Fibroblast of skin of left biceps (primary cell): ENCODE measurements at places on chromosomes 4 and X.

GRCh38 chrX:389021-389441 is 2.3 kb upstream of the PPP2R3B start:
- DNase-seq: no peak

DNA sequence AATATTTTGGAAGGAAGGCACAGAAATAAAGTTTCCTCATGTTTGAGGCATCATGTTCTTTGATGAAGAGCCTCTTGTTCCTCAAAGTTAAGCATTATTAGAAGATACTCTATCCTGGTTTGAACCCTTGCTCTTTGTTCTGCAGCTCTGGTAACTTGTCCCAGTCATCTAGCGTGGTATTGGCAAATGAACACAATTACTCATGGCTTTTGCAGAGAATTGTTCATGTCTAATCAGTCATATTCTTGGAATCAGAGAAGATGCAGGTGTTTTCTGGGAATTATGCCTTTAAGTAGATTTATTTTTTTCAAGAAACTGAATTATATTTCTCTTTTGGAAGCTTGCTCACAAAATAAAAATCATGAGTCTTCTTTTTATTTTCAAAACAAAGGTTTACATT is 52.9 kb upstream of the HPGDS start:
- no peak for DNase-seq

DNA sequence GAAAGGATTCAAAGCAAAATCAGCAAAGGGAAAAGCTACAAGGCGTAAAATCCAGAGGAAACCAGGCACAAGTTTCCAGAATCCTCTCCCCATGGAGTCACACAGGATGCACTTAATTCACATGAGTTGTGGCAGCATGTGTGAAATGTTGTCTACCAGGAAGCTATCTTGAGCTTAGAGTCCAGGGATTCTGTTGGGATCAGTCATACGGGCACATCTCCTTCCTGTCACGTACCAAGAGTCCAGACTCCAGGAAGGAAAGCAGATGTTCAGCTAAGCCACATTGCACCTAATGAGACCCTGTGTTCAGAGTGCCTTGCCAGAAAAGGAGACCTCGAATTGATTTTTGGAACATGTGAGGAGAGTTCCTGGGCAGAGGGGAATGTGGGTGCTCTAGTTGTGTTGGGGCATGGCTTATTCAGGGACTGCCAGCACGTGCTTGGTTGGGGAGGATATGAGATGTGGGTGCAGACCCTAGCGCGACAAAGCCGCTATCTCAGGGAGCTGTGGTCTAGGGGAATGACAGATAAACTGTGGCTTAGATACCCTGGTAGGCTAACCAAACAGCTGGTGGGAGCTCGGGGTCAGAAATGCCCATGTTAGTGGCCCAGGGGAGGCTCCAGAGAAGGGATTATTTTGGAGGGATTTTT is 70.0 kb downstream of the EVC start:
- peak; percentile 22 for DNase-seq

GRCh38 chr4:151117371-151117962 is 18.0 kb downstream of the RPS3A start:
- DNase-seq: peak; percentile 24

GRCh38 chr4:114137984-114138383 is 158.5 kb upstream of the ARSJ start:
- no peak for DNase-seq

- no peak for DNase-seq
Measured at GRCh38 chr4:95268819-95269565, 279.8 kb downstream of the UNC5C start.

- DNase-seq: no peak
Measured at GRCh38 chr4:8701126-8702019, 108.8 kb downstream of the CPZ start.

- DNase-seq: no peak
Measured at GRCh38 chr4:113157086-113157857, 107.8 kb downstream of the ANK2 start.

DNA sequence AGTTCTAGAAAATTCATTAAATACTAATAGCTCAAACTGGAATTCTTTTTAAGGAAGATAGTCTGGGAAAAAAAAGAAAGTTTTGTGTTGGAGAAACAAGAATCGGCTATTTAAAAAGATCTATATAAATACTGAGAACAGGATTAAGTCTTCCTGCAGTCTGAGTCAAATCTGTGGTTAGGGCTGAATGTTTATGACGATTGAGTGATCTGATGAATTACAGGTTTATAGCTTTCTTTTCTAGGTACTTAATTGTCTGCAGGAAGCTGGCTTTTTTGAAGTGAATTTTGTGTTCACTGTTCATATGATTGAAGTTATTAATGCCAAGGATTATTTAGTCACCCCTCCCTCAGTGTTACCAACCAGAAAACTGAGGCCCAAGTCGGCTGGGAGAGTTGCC is 42.2 kb downstream of the TLL1 start:
- no peak for DNase-seq

- no peak for DNase-seq
Measured at GRCh38 chr4:109690690-109691410, 12.4 kb downstream of the CASP6 start.

- peak; percentile 31 for DNase-seq
Measured at GRCh38 chrX:5936438-5936837, 292.2 kb downstream of the NLGN4X start.

DNA sequence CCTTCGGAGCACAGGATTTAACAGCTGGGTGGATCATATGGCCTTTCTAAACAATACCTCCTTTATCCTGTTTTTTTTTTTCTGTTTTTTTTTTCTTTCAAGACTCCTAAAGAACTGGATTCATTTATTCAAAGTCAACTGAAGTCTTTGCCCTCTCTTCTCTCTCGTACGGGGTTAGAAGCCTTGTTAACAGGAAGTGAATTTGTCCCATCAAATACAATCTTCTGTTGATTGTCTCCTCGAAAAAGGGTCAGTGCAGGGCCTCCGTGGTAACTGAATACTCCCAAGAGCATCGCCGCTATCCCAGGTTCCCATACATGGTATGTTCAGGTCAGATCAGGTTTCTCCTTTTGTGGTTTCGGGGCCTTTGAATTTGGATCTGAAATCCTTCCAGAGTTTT is 1.8 kb upstream of the TMEM128 start:
- no peak for DNase-seq

- DNase-seq: no peak
Measured at GRCh38 chrX:106401965-106402559, 209.7 kb upstream of the RADX start.

DNA sequence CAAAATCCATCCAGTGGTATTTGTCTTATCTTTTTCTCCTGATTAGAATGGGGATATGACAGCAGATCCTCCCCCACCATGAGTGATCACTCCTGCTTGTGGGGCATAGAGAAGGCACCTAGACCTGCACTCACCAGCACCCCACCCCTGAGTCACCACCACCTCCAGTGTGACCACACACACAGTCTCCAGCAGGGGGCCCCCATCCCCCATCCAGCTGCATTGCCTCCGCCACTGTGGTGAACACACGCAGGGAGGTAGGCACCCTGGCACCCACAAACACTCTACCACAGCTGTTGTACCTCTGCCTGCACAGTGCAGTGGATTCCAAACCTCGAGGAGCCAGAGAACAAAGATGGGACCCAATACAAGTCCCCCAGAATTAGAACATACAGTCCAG is 9.0 kb upstream of the MAGEA8 start:
- no peak for DNase-seq

- no peak for DNase-seq
Measured at GRCh38 chr4:124499261-124499660, 213.3 kb downstream of the ANKRD50 start.

GRCh38 chrX:47278691-47279090 is 45.9 kb downstream of the USP11 start:
- DNase-seq: peak; percentile 62

GRCh38 chrX:128504496-128504895 is 452.3 kb upstream of the ACTRT1 start:
- DNase-seq: no peak

- no peak for DNase-seq
Measured at GRCh38 chr4:89164400-89164799, 53.1 kb downstream of the TIGD2 start.

DNA sequence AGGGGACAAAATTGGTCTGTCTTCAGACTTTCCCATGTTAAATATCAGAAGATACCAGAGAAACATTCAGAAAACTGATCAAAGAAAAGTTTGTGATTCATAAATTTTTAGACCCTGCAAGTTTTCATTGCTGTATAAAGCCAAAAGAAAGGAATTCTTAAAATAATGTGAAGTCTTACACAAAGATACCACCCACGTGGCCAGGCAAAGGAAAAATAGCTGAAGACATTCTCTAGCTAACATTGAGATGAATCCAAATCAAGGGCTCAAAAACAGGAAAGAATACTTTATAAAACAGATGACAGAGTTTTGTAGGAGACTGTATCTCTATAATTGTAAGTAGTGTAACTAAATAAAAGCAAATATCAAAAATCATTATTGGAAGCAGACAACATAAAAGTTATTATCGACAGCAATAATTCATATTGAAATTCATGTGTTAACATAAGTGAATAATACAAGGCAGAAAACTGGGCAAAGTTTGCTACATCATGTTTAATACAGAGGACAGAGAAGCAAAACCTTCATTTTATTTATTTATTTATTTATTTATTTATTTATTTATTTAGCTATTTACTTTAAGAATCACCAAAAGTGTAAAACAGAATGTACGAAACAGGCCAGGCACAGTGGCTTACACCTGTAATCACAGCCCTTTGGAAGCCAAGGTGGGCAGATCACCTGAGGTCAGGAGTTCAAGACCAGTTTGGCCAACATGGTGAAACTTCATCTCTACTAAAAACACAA is 204.6 kb upstream of the SLIT2 start:
- peak; percentile 42 for DNase-seq

GRCh38 chr4:18405054-18405453 is 383.5 kb upstream of the LCORL start:
- no peak for DNase-seq

DNA sequence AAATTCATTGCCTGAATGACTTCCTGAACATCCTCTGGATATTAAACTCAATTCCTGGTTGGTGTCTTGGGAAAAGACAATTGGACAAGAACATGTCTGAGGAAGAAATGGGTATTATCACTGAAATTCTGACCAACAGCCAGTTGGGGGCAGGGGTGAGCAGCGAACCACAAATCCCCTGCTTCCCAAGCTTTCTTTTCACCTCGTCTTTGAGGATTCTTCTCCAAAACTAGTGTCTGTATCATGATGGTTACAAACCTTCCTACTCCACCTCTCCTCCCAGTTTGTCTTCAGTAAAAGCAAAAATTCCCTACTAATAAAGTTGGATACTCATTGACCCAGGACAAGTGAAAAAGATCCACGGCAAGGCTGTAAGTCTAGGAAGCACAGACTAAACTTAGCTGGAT is 48.3 kb upstream of the WDR1 start:
- DNase-seq: no peak

- DNase-seq: no peak
Measured at GRCh38 chr4:2295500-2295899, 33.6 kb upstream of the MXD4 start.

DNA sequence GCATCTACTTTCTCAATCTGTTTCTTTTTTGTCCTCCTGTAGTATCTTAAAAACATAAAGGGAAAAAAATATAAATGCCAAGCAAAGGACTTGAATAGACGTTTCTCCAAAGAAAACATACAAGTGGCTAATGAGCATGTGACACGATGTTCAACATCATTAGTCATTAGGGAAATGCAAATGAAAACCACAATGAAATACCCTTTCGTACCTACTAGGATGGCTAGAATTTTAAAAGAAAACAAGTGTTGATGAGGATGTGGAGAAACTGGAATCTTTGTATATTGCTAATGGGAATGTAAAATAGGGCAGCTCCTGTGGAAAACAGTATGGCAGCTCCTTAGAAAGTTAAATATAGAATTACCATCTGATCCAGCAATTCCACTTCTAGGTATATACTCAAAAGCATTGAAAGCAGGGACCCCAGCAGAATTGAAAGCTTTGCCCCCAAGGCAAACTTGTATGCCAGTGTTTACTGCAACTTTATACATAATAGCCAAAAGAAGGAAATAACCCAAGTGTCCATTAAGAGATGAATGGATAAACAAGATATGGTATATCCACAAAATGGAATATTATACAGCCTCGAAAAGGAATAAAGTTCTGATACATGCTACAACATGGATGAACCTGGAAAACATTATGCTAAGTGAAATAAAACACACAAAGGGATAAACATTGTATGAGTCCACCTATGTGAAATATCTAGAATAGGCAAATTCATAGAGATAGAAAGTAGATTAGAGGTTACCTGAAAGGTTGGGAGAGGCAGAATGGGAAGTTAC is 138.3 kb downstream of the SH3KBP1 start:
- no peak for DNase-seq

GRCh38 chr4:156252358-156252921 is 298.8 kb upstream of the CTSO start:
- DNase-seq: no peak

DNA sequence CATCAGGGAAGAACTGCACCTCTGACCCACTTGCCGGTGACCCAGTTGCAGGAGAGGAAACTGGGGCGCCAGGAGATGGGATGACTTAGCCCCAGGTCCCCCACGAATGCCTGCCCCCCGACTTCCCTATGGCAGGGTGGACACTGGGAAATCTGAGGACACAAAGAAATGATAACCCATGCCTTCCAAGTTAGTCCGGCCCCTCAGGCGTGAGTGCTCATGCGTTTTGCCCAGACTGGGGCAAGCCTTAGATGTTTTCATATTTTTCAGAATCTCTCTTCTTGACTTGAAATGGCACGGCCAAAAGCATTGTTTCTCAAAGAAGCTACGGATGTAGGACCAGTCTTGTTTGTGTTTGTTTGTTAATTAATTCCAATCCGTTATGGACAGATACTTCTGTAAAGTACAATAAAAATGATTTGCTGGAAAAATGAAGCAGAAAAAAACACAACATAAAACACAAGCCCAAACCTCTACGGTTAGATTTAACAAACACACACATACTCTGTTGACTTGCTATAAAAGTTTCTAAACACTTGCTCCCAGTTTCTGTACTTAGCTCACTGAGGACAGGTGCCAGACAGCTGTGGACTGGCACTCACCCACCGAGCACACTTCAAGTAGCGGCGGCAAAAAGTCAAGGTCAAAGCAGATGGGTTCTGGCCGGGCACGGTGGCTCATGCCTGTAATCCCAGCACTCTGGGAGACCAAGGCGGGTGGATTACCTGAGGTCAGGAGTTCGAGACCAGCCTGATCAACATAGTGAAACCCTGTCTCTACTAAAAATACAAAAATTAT is 341.5 kb downstream of the BCOR start:
- DNase-seq: no peak

- no peak for DNase-seq
Measured at GRCh38 chrX:19599253-19599652, 83.9 kb upstream of the MAP3K15 start.

GRCh38 chr4:92809381-92809780 is 505.6 kb downstream of the GRID2 start:
- no peak for DNase-seq

GRCh38 chr4:128320656-128321055 is 33.0 kb upstream of the PGRMC2 start:
- DNase-seq: no peak

GRCh38 chrX:133999031-133999705 is 13.8 kb upstream of the GPC3 start:
- DNase-seq: peak; percentile 48

DNA sequence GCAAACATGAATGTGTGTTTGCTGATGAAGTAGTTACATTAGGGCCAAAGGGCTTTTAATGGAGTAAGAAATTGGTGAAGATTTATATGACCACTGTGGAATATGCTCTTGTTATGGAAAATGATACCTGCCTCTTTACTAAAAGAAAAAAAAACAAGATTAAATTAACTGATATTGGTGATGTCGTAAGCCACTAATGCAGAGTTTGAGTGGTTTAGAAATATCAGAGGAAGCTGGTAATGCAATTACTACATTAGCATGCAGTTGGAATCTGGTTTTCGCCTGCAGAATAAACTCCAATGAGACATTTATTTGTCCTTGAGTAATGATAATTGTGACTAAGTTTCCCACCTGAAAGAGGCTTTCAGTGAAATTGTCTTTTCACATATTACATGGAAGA is 597.9 kb downstream of the GALNTL6 start:
- DNase-seq: no peak
